NCI-H1436 (cell line): ENCODE measurements at places on chromosomes 6 and 20.

- DNase-seq, result no peak
Observed at GRCh38 chr20:6114696-6115095, 8.1 kb downstream of the FERMT1 start.

- DNase-seq, result no peak
Observed at GRCh38 chr6:4100655-4101054, 21.7 kb upstream of the FAM217A start.

DNA sequence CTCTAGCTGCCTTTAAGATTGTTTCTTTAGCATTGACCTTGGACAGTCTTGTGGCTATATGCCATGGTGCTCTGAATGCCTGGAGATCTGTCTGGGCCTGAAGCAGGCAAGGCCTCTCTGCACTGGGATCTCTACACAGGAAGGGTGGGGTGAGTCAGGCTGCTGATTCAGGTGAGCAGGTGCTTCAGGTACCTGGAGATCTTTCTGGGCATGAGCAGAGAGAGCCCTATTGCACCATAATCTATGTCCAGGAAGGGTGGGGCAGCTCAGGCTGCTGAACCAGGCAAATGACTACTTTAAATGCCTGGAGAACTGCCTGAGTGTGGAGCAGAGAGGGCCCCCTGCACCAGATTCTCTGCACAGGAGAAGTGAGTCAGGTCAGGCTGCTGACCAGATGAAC, 94.5 kb downstream of the TPBG start:
- no peak for DNase-seq

- DNase-seq, result no peak
Observed at GRCh38 chr20:57288651-57289277, 22.3 kb upstream of the BMP7 start.

- DNase-seq, result no peak
Observed at GRCh38 chr6:135085700-135086413, 31.2 kb upstream of the HBS1L start.

DNA sequence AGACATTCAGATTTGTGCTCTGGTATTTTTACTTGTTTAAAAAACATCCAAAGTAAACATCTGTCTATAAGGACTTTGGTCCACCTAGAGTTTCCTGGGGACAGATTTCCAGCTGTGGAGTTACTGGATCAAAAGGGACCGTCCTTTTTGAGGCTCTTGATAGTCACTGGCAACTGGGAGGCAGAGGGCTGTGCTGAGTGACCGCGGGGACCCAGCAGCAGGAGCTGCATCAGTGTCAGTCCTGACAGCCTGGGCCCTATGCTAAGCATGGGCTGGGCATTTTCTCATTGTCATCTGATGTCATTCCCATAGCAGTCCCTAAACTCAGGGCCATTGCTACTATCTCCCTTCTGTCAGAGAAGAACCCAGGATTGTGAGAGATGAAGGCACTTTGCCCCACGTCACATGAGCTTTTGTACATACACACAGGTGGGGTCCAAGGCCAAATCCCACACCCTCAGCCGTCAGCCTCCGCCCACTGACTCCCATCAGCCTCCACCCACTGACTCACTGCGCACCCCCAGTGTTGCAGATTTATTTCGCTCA, 293.8 kb downstream of the TAF4 start:
- DNase-seq, result no peak

GRCh38 chr6:116783852-116784251, 18.3 kb upstream of the FAM162B start:
- no peak for DNase-seq
